Activated CD4-positive, alpha-beta T cell treated with anti-CD3 and anti-CD28 coated beads for 24 hours (primary cell): ENCODE measurements at places on chromosomes 3 and 15.
A peak's percentile ranks its signal among the peaks of the same experiment; 100 is the strongest.

DNA sequence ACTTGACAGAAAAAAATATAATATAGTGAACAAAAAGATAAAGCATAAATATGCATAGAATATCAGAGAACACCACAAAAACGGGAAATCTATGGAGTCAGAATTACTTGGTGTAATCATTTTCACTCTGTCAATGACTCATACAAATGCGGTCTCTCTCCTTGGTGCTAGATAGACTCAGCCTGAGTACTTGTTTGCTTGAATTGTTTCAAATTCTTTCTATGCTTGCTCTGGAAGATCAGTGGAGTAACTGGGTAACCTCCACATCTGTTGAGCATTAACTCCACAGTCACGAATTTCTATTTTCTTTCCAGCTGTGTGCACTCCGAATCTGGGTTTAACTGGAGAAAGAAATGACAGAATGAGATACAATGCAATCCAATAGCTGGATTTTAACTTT is 760.4 kb downstream of the ZPLD1 start:
- no peak for DNase-seq

- DNase-seq = no peak
These were observed 99.3 kb upstream of the ALDH1A3 start for GRCh38 chr15:100780208-100780800.

DNA sequence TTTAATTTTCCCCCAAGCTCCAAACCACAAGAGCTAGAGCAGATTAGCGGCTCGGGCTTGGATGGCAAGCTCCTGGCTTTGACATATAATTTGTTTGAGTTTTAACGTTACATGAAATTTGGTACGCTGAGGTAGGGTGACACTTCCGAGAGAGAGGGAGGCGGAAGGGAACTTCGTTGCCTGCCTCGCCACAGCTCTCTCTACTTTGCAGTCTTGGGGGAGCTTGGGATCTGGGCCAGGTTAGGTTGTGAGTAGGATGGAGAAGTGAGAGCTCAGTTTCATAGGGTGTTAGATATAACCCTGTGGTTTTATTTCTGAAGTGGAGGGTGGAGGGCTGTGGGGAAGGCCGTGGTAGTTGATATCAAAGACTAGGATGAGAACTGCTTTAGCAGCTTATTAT is 39.7 kb downstream of the LRTM1 start:
- DNase-seq = no peak

GRCh38 chr15:71044006-71044405 is 71.3 kb upstream of the THSD4 start:
- no peak for DNase-seq

DNA sequence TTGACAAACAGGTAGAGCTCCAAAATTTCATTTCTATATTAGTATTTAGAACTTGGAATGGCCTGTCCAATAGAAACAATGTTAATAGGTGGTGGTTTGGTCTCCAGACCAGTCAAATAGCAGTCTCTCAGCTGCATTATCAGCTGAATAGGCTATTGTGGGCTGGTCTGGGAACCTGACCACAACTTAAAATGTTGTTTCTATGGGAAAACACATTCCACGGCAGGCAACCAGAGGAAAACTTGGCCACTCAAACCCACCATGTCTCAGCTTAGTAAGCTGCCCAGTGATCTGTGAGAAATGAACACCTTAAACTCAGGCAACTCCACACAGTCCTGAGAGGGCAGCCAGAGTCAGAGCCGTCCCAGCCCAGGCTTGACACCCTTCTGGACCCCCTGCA is 20.4 kb downstream of the FBN1 start:
- no peak for DNase-seq

DNA sequence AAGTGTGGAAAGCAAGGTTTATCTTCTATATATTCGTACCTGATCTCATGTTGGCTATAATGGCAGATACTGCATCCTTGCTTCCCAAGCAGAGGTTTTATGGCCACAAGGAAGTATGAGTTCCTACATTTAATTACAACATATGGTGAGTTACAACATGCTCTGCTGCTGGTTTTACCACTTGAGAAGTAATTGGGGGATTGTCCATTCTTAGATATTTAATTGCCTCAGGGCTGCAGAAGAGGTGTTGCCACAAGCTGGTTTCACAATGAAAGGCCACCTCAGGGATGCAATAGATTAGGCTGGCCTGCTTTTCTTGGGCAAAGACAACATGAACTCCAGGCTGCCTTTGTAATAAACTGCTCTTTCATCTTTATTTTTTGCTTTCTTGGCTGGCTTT is 48.6 kb downstream of the RAP2B start:
- DNase-seq = no peak

- no peak for DNase-seq
These were observed 192.8 kb upstream of the ROBO1 start for GRCh38 chr3:79960594-79960993.

GRCh38 chr3:45169125-45169904 is 23.1 kb upstream of the CDCP1 start:
- DNase-seq = no peak

- no peak for DNase-seq
These were observed 32.1 kb upstream of the BCL2L10 start for GRCh38 chr15:52144656-52145178.

DNA sequence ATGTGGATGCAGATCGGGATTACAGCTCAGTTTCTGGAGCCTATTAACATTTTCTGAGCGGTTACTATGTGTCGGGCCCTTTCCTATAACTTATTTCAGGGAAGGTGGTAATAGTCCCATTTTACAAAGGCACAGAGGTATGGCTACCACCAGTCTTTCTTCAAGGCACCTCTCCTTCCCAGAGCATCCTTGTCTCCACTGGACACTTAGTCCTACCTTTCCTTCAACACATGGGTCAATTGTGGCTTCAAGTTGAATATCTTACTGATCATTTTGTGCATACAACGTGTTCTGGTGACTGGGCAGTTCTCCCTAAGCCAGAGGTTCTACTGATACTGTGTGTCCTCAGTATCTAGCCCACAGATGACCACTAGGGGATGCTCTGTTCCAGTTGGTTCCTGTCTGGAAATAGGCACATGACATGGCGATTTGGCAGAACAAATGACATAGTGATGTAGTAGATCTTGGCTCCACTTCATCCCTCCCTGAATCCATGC is 60.7 kb upstream of the CMTM8 start:
- peak; percentile 19 for DNase-seq

- no peak for DNase-seq
These were observed 3.5 kb downstream of the ISLR2 start for GRCh38 chr15:74133694-74134386.

DNA sequence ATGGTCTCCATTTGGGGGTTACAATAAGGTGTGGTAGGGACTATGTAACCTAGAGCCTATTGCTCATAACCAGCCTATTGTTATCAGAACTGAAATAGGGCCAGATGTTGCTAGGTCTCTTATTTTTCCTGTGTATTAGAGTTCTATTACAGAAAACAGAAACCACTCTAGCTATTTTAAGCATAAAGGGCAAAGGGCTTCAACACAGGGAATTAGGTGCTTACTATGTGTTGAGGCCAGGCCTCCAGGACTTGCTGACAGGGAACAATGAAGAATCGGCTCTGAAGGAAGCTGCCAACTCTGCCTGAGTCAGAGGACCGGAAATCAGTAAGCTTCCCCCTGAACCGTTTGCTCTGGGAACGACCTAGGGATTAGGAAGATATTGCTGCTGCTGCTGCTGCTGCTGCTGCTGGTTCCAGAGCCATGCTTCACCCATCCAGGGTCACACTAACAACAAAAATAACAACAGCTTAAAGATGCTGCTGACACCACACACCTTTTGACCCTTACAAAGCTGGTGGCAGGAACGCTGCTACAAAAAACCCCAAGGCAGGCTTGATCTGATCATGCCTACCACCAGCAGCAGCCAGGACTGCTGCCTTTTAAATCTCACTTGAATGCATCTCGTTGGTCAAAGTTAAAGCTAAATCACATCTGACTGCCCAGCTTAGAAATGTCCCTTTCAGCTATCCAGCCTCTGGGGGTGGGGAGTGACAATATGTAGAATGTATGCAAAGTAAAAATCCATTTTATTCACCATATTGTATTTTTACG is 276.9 kb upstream of the IL12A start:
- no peak for DNase-seq

- no peak for DNase-seq
These were observed 56.5 kb downstream of the KLF13 start for GRCh38 chr15:31383139-31383538.

DNA sequence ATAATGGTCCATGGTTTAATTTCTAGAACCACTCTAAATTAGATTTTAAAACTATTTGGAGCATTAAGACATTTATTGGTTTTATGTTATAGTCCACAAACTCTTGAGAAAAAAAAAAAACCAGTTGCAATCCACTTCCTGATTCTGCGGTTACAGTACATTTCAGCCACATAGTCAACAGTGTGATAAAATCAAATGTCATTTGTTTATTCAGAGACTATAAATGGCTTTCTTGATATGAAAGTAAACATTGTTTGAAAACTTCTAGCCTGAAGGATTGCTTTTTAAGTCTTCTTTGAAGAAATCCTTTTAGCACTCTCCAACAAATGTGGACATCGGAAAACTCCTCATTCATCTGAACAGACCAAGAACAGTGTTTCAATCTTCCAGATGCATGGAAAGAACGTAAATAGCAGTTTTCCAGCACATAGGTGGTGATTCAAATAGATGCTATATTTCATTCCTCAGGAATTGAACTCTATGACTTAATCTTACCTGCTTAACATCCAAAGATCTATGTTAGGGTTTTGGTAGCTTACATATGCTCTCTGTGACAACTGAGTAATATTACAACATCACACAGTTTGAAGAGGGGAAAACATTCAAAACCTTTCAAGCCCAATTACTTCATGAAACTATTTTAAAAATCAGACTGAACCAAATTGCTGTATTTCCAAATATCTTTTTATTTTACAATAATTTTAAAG is 87.8 kb upstream of the UBE2E2 start:
- no peak for DNase-seq

DNA sequence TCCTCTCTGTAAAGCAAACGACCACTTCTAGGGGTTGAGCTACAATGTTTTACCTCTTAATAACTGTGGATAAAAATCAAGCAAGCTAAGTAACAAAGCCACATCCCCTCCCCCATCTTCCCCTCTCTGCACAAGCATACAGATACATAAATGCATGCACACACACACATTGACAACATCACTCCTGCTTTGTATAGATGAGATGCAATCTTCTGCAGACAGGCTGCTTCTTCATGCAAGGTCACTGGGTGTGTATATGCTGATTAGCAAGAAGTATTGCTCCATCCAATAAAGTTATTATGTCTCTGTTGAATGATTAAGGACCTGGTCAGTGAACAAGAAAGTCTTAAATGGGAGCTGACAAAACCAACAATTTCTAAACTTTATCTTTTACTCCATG is 8.8 kb upstream of the ATP11B start:
- no peak for DNase-seq

DNA sequence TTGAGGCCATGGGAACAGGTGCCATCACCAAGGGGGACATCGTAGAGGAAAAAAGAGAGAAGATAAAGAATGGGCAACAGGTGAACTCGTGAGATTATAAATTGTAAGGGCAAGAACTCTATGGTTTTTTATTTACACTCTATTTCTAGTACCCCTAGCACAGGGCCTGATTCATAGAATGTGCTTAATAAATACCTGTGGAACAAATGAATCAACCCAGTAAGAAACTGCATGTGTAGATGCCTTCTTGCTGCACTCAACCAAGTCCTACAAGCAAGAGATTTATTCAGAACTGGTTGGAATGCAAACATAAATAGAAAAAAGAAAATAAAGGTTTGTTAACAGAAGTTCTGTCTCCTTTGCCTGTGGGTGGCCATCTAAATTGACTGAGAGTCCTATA is 18.7 kb upstream of the KPNA1 start:
- no peak for DNase-seq

- no peak for DNase-seq
These were observed 69.1 kb downstream of the PROS1 start for GRCh38 chr3:93904568-93904967.

DNA sequence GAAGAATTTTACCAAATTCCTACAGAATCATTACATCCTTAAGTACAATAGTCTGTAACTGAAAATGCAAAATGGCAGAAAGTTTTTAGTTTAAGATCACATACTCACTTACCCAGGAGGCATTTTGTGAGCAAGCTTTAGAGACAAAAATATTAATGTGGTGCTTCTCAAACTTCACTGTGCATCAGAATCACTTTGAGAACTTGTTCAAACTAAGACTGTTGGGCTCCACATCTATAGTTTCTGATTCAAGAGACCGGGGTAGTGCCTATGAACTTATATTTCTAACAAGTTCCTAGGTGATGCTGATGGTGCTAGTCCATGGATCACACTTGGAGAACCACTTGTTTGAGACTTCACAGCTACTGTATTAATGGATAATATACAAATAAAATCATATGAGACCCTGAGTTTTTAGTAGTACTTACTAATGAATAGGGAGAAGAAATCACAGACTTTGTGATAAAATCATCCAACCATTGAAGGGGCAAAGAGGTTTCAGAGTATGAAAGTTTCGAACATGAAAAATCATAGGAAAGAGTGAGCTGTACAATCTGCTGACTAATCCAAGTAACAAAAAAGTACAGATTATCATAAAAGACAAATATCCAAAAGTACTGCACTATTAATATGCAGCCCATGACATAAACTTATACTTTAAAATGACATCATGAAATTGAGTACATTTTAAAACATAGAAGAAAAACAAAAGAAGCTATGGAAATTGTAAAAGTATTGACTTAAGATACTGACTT is 110.3 kb downstream of the ADAM10 start:
- no peak for DNase-seq

DNA sequence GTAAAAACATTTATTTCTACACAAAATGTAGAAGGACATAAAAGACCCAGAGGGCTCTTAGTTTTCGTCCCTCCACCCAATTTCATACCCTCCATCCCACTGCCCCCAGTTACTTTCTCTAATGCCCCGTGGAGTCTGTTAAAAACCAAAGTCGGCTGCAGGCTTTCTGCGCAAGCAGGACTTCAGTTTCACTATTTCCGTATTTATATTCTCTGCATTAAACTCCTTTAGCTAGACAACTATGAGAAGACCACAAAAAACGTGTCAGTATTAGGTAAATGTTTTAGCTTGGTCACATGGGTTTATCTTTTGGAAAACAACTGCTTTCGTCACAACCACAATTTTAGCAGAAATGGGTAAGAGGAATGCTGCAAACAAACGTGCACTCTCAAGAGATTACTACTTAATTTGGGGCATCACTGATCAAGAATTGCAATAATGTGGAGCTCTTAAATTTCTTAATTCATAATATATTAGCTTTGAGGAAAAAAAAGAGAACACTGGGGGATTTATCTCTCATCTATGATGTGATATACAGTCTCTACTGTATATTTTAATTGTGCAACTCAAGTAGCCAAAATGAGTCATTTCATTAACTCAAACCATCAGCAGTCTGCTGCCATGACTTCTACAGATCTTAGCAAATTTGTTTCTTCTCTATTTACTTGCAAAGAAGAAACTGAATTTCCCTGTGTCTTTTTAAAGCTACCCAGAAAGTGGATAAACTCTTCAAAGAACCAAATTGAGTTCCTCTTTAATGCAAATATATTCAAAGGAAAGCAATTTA is 740 bp upstream of the NSMCE3 start:
- no peak for DNase-seq

- DNase-seq = no peak
These were observed 111.0 kb upstream of the STAC start for GRCh38 chr3:36269274-36269673.

- DNase-seq = no peak
These were observed 176.6 kb downstream of the USP13 start for GRCh38 chr3:179829401-179829800.
